ENCODE measurements at places on chromosomes 1 and 21.
A peak's percentile ranks its signal among the peaks of the same experiment; 100 is the strongest.

DNA sequence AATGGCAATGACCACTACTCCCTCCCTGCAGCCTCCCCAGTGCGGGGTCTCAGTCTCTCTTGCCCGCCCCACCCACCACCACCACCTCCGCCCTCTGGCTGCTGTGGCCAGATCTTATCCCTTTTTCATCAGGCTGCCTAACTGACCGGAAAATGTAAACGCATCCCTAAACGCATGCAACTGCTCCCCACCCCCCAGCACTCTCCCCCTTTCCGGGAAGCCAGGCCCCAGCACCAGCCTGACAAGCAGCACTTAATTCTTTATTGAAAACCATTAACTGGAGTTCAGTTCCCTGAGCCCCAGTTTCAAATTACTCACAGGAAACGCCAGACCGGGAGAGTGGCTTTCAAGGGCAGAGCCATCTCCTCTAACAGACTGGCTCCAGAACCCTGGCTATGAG lies 147.7 kb downstream of the DMRTA2 start:
- H3K27ac ChIP-seq = no peak overlapping the region
- no peaks in the 10 kb centered on the region for H3K36me3 ChIP-seq
- no peaks in the 10 kb centered on the region for H3K27me3 ChIP-seq
- DNase-seq = no peak

DNA sequence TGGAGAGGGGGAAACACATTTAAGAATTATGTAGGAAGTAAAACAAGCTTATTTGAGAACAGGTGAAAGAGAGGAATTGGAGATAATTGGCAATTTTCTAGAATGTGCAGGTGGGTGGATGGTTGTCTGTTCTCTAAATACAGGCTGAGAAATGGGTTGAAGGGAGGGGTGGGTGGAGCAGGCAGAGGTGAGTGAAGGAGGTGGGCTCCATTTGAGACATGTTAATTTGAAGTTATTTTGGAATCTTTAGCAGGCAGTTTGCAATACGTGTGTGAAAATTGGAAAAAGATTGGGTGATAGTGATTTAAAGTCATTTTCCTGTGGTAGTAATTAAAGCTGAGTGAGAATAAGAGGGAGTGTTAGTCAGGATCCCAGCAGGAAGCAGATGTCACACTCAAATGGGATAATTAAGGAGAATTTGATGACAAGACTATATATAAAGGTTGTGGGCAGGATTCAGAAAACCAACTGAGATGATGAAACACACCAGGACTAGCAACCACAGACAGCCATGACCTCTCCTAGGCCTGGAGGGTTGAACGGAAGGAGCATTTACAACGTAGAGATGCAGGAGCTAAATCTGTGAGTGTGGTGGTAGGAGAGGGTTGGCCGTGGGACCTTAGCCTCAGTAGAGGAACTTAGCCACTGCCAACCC lies 40.6 kb downstream of the CHRM3 start:
- no peak overlapping the region for H3K4me3 ChIP-seq
- H3K27ac ChIP-seq = no peak overlapping the region
- no peaks in the 10 kb centered on the region for H3K4me1 ChIP-seq
- H3K36me3 ChIP-seq = no peaks in the 10 kb centered on the region
- DNase-seq = no peak
- H3K27me3 ChIP-seq = no peaks in the 10 kb centered on the region

DNA sequence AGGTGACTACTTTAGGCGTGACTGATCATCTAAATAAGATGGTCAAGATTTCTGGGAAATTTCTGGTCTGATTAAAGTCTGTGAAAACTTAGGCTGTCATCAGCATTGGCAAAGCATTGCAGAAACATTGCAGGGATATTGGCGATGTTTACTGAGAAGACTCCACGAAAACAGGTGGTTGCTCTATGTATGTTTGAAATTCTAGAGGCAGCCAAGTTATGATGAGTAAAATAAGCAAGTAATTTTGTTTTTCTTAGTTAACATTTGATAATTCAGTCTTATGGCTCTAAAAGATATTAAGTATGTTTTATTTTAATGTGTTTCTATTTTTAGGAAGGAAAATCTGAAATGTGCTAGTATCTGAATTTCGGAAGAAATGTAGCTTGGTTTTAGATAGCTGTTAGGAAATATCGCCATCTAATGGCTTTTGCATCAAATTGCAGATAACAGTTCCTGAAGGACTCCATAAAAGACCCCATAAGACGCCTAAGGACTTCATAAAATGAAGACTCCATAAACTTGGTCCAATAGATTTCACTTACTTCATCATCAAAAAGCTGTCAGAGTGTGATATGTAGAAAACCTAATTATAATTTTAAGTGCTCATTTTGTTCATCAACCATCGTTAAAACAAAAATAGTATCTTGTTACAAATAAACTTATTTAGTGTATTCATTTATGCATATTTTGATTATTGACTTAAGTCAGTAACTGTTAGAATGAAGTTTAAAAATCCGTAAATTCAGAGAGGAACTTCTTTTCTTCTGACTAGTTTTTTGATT lies 344.6 kb downstream of the RYR2 start:
- H3K4me3 ChIP-seq = no peak overlapping the region
- H3K27ac ChIP-seq = no peak overlapping the region
- H3K4me1 ChIP-seq = no peaks in the 10 kb centered on the region
- no peaks in the 10 kb centered on the region for H3K27me3 ChIP-seq

DNA sequence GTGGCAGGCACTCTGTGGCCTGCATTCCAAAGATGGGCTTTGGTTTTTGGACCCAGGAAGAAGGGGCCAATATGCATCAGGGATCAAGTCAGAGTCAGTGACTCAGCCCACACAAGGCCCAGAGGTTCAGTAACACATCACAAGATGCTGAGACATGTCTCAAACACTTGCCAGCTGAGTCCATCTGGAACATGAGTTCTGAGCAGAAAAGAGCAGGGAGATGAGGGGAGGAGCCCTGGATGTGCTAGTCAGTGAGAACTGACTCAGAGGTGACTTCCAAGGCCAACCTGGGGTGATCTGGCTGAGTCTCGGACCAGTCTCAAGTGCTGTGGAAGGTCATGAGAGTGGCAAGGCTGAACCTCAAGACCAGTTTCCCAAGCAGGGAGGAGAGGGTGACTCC lies 150.1 kb downstream of the CDC7 start:
- DNase-seq = no peak
- H3K36me3 ChIP-seq = peaks cover 1% of the 10 kb centered on the region
- H3K4me1 ChIP-seq = peaks cover 15% of the 10 kb centered on the region
- H3K27me3 ChIP-seq = no peaks in the 10 kb centered on the region
- H3K27ac ChIP-seq = no peak overlapping the region

GRCh38 chr1:93844262-93845045 lies 34.6 kb downstream of the DNTTIP2 start:
- peaks cover 3% of the 10 kb centered on the region for H3K36me3 ChIP-seq
- DNase-seq = peak; percentile 49
- H3K27ac ChIP-seq = peak overlapping the region; percentile 64
- no peak overlapping the region for H3K4me3 ChIP-seq
- peaks cover 27% of the 10 kb centered on the region for H3K4me1 ChIP-seq

GRCh38 chr21:38965910-38966504 lies 160.3 kb downstream of the ETS2 start:
- no peak overlapping the region for H3K27ac ChIP-seq
- no peak for DNase-seq
- H3K4me3 ChIP-seq = no peak overlapping the region
- no peaks in the 10 kb centered on the region for H3K36me3 ChIP-seq
- no peaks in the 10 kb centered on the region for H3K27me3 ChIP-seq

DNA sequence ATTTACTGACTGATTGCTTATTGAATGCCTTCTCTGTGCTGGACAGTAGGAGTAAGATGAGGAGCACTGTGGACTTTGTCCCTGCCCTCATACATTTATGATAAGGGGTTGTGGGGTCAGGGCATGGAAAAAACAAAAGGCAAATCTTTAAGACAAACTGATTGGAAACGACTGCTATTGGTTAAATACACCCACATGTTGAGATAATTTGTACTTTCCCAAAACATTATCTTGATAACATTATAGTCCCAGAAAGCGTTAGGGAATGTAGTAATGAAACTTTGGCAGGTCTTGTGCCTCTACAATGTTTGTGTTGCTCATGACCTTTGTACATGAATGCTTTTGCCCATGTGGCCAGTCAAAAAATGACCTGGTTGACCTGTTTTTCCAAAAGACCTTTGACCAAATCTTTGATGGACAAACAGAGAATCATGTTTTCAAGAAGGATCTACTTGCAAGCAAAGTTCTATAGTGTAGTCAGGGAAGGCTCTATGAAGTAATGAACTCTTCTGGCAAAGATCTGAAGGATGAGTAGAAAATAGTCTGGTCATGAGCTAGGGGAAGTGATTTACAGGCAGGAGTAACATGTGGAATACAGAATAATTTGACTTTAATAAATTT lies 50.9 kb downstream of the LEPR start:
- H3K4me3 ChIP-seq = no peak overlapping the region
- no peaks in the 10 kb centered on the region for H3K36me3 ChIP-seq
- DNase-seq = no peak
- H3K27ac ChIP-seq = no peak overlapping the region
- no peaks in the 10 kb centered on the region for H3K4me1 ChIP-seq
- no peaks in the 10 kb centered on the region for H3K27me3 ChIP-seq

DNA sequence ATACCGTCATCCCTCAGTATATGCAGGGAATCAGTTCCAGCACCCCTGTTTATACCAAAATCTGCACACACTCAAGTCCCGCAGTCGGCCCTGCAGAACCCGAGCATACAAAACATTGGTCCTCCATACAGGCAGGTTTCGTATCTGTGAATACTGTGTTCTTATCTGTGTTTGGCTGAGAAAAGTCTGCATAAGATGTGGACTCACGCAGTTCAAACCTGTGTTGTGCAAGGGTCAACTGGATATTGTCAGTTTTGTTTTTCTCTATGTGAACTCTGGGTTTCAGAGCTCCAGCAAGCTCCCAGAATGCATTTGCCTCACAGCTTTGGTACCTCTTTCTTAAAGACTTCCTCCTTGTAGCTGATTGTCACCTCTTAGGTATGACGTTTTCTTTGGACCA lies 100.6 kb downstream of the NR5A2 start:
- H3K4me3 ChIP-seq = no peak overlapping the region
- peaks cover 12% of the 10 kb centered on the region for H3K27me3 ChIP-seq
- DNase-seq = no peak
- H3K4me1 ChIP-seq = peaks cover 11% of the 10 kb centered on the region
